Keratinocyte (primary cell): ENCODE measurements at places on chromosomes 5 and 9. TPM values are rescaled to one million over a fixed set of nuclear protein-coding genes. Genes with fewer than 3 reads are reported as not detected.

DNA sequence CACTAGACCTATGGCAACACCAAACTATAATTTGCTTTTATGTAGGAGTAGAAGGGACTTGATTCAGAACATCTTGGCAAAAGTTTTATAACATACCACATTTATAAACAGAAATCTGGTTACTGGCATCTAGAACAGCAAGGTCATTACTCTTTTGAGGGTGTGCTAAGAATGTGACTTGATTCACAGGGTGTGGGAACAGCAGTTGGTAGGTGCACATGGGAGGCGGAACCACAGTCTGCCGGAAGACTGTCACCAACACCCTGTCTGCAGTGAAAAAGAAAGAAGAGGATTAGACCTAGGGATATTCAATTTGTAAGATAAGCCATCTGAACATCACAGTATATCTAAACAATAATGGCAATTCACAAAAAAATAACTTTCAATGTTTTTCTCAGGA, 23.0 kb downstream of the ELP1 start:
- H3K27ac ChIP-seq: no peak overlapping the region
- no peaks in the 10 kb centered on the region for H3K4me1 ChIP-seq
- DNase-seq: no peak
- no peak overlapping the region for H3K4me3 ChIP-seq
- peaks cover 25% of the 10 kb centered on the region for H3K36me3 ChIP-seq

- no peak overlapping the region for H3K4me3 ChIP-seq
- no peaks in the 10 kb centered on the region for H3K36me3 ChIP-seq
- H3K27me3 ChIP-seq: peaks cover 3% of the 10 kb centered on the region
- DNase-seq: no peak
- no peak overlapping the region for H3K27ac ChIP-seq
Measured at GRCh38 chr5:64497386-64497785, 8.4 kb upstream of the RGS7BP start.

- no peaks in the 10 kb centered on the region for H3K36me3 ChIP-seq
- no peaks in the 10 kb centered on the region for H3K27me3 ChIP-seq
- peaks cover 23% of the 10 kb centered on the region for H3K4me1 ChIP-seq
- peak overlapping the region; percentile 71 for H3K4me3 ChIP-seq
- peak overlapping the region; percentile 64 for H3K27ac ChIP-seq
- no peak for DNase-seq
Measured at GRCh38 chr9:4741365-4742089, 525 bp upstream of the AK3 start.

- peaks cover 3% of the 10 kb centered on the region for H3K36me3 ChIP-seq
- peaks cover 17% of the 10 kb centered on the region for H3K4me1 ChIP-seq
- no peak for DNase-seq
Measured at GRCh38 chr5:177476531-177477233, 3.2 kb upstream of the DBN1 start.

DNA sequence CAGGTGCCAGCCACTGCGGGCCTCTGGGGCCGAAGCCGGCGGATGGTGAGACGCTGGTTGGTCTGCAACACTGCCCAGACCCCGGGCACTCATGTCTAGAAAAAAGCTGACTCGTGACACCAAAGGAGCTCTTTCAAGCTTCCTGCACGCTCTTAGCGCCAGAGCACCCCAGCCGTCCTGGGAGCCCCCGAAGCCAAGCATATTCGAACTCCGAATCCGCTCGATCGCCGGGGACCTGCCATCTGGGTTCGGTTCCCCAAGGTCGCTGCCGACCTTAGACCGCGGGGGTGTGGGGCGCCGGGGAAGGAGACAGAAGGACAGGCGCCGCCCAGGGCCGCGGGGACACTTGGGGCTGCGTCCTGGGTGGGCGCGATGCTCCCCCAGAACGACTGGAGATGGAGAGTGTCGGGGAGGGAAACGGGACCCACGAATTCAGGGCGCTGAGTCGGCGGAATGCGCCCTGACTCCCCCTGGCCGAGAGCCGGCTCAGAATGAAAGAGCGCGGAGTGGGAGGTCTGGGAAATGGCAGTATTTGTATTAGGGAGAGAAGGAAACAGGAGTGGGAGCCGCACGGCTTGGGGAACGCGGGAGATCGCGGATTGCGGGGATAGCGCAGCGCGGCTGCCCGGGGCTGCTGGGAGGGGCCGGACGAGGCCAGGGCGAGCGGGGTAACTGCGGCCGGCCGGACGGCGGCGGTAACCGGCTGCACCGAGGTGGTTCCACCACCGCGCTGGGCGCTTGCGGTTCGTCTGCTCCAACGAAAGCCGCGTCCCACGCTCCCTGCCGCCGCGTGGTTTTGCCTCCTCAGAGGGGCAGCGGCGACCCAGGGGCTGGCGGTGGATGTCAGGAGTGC, 20.1 kb upstream of the MARCHF6 start:
- peaks cover 13% of the 10 kb centered on the region for H3K27me3 ChIP-seq
- no peaks in the 10 kb centered on the region for H3K36me3 ChIP-seq
- H3K4me1 ChIP-seq: peaks cover 2% of the 10 kb centered on the region
- H3K4me3 ChIP-seq: peak overlapping the region; percentile 45
- DNase-seq: no peak
- no peak overlapping the region for H3K27ac ChIP-seq

Gene PCDHA10
- 0.03 to 0.06 TPM (median 0.05 TPM) in 3 replicates for polyA plus RNA-seq

Gene SVEP1
- polyA plus RNA-seq: 0.09 to 0.14 TPM (median 0.10 TPM) in 3 replicates
